IPS DF 6.9 (cell line): ENCODE measurements at places on chromosomes 4 and X.

DNA sequence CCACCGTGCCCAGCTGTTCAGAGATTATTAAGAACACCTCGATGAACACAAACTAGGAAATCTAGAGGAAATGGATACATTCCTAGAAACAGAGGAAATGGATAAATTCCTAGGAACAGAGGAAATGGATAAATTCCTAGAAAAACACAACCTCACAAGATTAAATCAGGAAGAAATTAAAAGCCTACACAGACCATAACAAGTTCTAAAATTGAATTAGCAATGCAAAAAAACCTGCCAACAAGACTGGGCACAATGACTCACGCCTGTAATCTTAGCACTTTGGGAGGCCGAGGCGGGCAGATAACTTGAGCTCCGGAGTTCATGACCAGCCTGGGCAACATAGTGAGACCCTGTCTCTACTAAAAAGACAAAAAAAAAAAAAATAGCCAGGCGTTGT is 13.1 kb upstream of the IDS start:
- DNase-seq, result no peak

GRCh38 chr4:83009529-83009928 is 1.1 kb downstream of the LIN54 start:
- no peak for DNase-seq

DNA sequence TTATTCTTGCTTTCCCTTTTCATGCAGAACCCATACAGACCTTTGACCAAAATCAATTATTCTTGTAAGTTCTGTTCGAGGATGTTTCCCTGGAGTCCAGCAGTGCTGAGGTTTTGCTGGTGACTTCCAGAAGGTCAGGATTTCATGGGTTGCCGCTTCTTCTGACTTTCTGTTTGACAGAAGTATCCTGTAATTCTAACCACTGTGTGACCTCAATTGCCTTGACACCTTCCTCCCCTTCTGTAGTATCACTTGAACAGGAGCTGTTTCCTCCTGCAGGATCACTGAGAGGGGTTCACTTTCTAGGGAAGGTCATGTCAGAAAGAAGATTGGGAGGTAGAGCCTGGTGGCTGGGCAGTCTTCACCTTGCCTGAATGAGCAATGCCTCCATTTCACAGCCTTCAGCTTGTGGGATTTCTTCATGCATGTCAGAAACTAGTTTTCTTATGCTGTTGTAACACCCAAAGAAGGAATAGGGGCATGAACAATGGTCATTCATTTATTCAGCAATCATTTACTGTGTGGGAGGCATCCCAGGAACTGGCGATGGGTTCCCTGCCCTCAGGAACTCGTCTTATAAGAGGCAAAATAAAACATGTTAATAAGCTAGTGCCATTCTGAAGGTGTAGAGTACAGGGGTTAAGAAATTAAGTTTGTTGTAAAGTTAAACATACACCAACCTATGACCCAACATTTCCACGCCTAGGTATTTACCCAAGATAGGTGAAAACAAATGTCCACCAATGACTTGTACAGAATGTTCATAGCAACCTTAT is 205.9 kb downstream of the SOWAHB start:
- no peak for DNase-seq

- DNase-seq, result no peak
Observed at GRCh38 chr4:23978002-23978401, 88.2 kb upstream of the PPARGC1A start.

- DNase-seq, result no peak
Observed at GRCh38 chr4:3269991-3270611, 21.1 kb downstream of the MSANTD1 start.

GRCh38 chr4:155667222-155667567 is 547 bp downstream of the GUCY1A1 start:
- no peak for DNase-seq

- no peak for DNase-seq
Observed at GRCh38 chr4:121070696-121071639, 1.4 kb downstream of the NDNF start.

- DNase-seq, result no peak
Observed at GRCh38 chrX:14351611-14352303, 177.6 kb upstream of the GLRA2 start.

DNA sequence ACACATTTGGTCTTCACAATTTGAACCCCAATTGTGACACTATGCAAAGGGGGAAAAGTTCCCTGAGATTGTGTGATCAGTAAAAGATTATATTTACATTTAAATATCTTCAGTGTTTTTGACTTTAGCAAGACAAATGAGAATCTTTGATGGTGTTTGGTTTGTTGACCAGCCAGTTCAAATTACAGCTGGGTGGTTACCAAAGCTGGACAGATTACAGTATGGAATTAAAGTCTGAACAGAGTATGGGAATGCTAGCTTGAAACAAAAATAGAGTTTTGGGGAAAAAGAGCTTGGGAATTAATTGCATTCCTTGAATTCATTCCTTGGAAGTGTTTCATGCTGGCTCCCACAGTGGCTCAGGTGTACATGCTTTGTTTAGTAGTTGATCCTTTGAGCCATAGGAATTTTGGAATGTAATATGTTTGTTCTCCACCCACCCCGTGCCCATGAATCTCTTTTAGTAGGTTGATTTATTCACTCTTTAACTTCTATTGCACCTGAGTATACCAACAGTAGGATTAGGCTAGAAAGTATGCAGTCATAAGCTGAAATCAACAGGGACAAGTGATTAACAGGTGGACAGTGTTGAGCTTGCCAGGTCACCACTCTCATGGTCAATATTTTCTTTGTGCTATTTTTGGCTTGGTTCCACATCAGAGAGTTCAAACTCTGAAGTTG is 81.1 kb upstream of the HELT start:
- DNase-seq, result no peak
